ENCODE measurements at places on chromosomes 12 and 14. TPM values are rescaled to one million over a fixed set of nuclear protein-coding genes. Genes with fewer than 3 reads are reported as not detected.

DNA sequence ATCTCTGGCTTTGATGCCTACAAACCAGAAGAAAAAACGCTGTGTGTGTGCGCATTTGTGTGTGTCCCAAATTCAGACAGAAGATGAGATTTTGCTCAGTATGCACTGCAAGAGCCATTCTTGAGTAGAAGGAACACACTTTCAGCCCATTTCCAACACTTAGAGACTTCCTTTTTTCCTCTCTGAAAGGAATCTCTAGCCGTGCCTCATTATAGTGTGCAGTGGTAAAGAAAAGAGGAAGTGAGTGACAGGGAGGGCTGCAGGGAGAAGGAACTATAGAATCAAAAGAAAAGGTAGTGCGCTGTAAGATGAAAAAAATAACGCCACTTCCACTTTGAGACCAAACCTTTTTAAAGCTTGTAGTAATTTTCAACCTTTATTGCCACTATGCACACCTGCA, 1400.9 kb upstream of the FLRT2 start:
- DNase-seq, result no peak

The SIX4 gene
- total RNA-seq, result 23.8 TPM

DNA sequence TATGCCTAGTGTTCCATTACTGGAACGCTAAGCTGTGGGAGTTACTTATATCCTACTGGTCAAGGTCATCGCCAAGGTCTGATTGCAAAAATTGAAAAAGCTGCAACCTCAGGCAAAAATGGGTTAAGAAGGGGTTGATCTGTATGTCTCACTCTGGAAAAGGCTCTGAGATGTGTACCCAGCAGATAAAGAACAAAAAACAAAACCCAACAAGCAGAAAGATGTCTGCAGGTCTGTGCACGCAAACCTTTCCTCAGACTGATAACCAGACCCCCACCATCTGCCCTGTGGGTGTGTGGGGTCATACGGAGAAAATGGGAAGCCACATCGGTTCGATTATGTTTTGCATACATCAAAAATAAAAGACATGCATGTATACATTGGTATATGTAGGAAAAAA, 56.4 kb downstream of the TESC start:
- DNase-seq, result no peak

The GLT1D1 gene
- not detected for total RNA-seq

The SSPN gene
- 4.1 TPM for total RNA-seq
